T1000 (cell line): ENCODE measurements at places on chromosomes 1 and 21.

DNA sequence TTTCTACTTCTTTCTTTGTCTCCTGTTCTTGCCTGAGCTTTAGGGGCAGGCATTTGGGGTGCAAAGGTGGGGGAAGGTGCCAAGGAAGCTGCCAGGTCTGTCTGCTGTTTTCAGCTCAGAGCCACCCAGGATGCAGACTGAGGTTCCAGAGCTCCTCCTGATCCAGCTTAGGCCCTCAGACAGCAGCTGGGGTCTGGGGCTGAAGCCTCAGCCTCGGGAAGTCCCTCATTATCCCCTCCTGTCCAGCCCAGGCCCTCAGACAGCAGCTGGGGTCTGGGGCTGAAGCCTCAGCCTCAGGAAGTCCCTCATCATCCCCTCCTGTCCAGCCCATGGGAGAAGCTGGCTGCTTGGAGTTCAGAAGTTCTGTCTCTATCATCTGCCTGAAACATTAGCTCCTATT is 257.7 kb upstream of the CSF3R start:
- DNase-seq, result no peak

DNA sequence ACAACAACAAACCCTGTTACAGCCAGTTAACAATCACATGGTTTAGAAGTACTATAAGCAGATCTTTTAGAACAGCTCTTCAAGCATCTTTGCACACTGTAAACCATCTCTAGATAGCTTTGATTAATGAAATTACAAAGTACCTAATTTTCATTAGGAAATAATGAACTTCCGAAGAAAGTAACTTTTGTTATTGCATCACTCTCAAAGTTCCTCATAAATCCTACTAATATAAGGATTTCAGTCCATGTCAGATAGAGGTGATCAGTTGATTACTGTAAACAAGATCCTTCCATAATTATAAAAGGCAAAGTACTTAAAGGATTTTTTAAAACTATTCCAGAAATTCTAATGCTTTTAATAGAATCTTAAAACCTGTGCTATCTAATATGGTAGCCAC is 58.2 kb downstream of the FAF1 start:
- no peak for DNase-seq

DNA sequence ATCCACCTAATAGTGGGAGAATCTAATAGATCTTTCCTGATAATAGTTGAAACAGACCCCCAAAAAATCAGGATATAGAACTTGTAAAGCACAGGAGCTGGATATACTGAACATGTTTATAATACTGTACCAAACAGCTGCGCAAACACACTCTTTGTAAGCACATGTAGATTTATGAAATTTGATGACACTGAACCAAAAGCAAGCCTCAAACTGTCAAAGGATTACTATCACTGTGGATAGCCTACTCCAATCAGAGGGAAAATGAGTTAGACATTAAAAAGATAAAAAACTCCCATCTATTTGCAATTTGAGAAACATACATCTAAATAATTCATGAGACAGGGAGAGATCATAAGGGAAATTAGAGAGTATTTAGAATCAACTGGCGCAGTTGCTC is 26.1 kb downstream of the RCAN3 start:
- DNase-seq, result no peak

- no peak for DNase-seq
Measured at GRCh38 chr1:232260861-232261260, 369.1 kb downstream of the SIPA1L2 start.

GRCh38 chr1:216902669-216903381 is 179.6 kb upstream of the ESRRG start:
- no peak for DNase-seq

DNA sequence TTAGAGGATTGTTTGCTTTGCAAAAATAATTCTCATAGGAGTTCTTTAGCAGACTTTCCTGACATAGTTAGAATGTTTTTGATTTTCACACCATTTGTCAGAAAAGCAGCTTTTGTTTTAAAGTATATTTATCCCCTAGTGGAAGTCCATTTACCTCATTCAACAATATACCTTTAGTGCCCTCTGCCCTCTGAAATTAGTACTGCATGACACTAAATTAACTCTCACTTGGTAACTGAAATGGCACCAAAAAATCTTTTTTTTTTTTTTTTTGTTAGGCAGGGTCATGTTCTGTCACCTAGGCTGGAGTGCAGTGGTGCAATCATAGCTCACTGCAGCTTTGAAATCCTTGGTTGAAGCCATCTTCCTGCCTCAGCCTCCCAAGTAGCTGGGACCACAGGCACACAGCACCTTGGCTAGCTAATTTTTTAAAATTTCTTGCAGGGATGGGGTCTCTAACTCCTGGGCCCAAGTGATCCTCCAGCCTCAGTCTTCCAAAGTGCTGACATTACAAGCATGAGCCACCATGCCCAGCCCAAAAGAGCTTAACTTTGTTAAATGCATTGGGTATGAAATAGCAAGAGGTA is 13.6 kb downstream of the LRRC42 start:
- no peak for DNase-seq

- DNase-seq, result no peak
Measured at GRCh38 chr1:10824821-10825540, 28.5 kb upstream of the CASZ1 start.

GRCh38 chr1:54407404-54408146 is 1.4 kb upstream of the SSBP3 start:
- peak; percentile 42 for DNase-seq

- peak; percentile 43 for DNase-seq
Measured at GRCh38 chr1:150281221-150281757, 1.1 kb upstream of the CIART start.

GRCh38 chr1:180234369-180235076 is 4.5 kb downstream of the LHX4 start:
- no peak for DNase-seq

GRCh38 chr21:37762606-37763005 is 153.7 kb downstream of the KCNJ6 start:
- DNase-seq, result no peak

- no peak for DNase-seq
Measured at GRCh38 chr1:208078752-208079151, 165.4 kb downstream of the PLXNA2 start.

DNA sequence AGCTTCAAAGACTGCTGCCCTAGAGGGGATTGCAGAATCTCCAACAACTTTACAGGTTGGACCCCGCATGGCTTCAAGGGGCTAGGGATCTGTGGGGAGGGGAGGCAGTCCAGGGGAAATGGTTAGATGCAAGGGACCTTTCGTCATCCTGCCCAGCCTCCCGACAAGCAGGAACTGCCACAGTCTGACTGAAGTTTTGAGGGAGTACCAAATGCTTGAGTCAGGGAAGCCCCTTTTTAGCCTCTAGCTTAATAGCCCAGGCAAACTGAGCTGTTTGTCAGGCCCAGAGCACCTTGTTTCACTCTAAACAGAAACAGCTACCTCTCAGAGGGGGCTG is 1.1 kb downstream of the TOR3A start:
- no peak for DNase-seq

GRCh38 chr1:58979086-58979485 is 195.2 kb upstream of the JUN start:
- no peak for DNase-seq

DNA sequence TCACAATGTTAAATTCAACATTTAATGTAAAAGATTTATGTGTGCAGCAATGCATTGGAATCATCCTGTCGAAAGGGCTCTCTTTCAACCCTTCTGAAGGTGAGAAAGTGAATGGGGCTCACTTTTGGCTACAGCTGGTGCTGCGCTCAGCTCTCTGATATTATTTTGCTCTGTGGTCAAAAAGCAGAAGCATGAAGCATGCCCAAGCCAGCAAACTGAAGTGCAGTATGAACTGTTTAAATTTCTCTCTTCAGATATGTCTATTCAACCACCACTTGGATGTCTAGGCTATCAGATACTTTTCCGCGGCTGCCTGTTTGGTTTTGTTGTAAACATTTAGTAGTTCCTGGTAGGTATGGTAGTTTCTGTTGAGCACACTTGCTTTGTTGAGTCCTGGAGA is 216.9 kb upstream of the TMPRSS15 start:
- no peak for DNase-seq

DNA sequence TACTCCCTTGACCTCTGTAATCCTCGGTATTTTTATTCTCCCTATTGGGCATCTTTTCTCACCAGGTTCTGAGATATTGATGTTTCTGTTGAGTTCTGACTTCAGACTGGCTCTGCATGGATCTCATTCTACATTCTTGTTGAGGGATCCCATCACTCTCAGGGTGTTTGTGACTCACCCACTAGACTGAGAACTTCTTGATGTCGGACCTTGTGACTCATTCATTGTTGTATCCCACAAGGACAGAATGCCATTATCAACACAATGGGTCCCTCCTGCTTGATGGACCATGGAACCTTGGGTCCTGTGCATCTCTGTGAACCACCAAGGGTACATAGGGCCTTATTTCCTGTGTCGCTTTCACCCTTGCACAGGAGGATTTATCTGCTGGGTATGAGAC is 174.1 kb downstream of the PBX1 start:
- DNase-seq, result no peak

GRCh38 chr21:20639026-20639425 is 359.2 kb upstream of the NCAM2 start:
- DNase-seq, result peak; percentile 10

DNA sequence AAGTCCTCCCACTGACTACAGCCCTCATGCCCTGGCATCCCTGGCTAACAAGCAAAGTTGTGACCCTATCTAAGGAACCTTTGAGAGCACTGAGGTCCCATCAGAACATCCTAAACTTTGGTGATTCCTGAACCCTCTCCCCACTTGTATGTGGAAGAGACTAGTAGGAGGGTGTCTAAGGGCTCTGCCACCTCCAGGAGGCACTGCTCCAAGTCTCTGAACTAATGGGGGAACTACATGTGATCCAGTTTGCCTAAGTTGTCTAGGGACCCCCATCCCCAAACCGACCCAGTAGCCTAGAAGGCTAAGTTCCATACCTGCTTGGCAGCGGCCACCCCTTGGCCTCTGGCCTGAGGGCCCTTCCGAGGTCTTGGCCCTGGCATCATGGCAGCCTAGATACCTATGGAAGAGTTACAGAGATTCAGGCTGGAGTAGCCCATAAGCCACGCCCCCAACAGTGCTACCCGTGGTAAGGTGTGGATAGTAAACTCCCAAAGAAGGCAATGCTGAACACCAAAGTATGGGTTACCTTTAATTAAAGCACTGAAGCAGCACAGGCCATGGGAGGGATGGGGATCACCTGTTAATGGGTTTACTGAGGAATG is 1.7 kb downstream of the CC2D1B start:
- DNase-seq, result no peak

GRCh38 chr1:226063977-226064815 is 1.7 kb downstream of the H3-3A start:
- DNase-seq, result peak; percentile 10

- DNase-seq, result peak; percentile 71
Measured at GRCh38 chr1:15948595-15949452, 27.1 kb downstream of the ZBTB17 start.

DNA sequence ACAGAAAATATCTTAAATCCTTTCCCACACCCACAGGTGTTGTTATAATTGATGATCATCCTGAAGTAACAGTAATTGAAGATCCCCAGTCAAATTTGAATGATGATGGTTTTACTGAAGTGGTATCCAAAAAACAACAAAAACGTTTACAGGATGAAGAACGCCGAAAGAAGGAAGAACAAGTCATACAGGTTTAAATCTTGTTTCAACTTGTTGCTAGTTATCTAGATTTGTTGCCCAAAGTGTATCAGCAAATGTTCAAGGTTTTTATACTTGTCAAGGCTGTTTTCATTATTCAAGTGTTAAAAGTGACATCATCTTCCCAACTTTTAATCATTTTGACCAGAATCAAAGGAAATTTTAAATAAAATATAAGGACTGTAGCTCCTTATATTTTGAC is 64.7 kb downstream of the PRRC2C start:
- DNase-seq, result no peak

DNA sequence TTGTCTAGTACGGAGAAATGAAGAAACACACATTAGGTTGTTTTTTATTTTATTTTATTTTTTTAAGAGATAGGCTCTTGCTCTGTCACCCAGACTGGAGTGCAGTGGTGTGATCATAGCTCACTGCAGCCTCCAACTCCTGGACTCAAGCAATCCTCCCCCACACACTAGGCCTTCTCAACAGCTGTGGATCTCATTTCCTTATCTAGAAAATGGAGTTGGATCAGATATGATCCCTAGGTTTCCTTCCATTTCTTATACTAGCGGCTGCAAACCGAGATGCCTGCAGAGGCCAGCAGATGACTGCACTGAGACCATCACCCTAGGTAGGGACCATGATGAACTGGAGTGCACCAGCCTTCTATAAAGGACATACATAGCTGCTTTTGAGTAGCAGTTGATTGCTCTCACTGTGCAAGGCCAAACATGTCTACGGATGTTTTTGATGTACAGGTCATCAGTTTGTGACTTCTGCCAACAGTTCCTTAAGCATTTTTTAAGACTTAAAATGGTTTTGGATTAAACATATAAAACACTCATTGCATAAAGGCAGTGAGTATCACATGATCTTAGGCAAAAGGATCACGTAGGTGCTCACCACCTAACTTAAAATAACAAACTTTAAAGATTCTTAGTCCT is 11.4 kb upstream of the KLHL12 start:
- no peak for DNase-seq

GRCh38 chr1:10242811-10243210 is 32.4 kb downstream of the KIF1B start:
- DNase-seq, result no peak

DNA sequence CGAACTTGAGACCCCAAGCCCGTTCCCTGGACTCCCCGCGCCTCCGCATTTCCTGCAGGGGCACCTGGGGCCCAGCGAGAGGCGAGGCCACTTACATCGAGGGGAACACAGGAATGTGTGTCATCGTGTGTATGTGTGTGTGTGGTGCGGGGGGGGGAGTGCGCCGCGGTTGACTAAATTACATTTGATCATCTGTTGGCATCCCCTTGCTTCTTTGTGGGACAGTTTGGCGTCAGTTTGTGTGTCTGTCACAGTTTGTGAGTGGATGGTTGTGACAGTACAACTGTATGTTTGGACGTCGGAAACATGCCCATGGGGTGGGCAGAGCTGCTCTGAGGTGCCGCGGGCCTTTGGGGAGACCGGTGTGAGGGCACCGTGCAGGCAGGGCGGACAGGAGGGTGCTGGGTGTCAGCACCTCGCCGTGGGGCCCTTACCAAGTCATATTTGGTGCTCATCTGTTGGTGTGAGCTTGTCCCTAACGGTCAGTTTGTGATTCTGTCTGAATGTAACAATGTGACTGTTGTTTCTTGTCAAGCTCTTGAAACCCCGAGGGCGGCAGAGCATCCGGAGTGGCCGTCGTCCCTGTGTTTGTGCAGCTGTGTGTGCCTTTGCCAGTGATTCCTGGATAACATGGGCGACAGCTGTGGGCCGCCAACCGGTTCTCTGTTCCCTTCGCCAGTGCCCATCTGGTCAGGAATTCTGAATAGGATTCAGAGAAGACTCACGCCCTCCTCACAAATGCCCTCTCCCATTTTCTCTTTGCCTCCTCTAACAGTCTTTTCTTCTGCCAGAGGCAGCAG is 899 bp downstream of the OPRD1 start:
- DNase-seq, result no peak
